Stimulated activated CD4-positive, alpha-beta T cell treated with anti-CD3 and anti-CD28 coated beads, Interleukin-2, amount 100 ng/mL, for 48 hours (primary cell): ENCODE measurements at places on chromosomes 2 and 18.

DNA sequence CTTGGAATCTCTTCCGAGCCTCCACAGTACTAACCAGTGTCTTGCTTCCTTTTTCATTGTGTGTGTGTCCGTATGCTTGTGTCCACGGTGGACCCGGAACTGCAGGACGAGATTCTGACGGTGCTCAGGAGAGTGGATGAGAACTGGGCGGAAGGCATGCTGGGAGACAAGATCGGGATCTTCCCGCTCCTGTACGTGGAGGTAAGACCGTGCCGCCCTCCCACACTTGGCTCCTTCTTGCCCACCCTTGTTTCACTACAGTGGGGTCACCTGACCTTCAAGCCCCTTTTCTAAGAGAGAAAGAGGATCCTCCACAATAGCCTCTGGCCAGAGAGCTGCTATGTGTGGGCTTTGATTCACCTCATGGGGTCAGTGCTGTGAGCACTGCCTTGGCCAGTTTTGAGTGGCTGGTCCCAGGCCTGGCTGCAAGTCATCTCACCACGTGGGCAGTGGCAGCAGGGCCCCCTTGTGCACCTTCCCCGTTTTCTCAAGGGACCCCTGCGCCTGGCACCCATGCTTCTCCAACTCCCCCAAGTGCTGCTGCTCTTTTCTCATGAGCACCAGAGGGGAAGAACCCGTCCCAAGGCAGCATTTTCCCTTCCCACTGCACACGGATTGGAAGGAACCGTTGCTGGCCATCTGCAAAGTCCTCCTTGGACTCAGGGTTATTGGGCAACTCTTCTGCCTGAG is 242.1 kb downstream of the SEPTIN10 start:
- DNase-seq = no peak

- no peak for DNase-seq
Measured at GRCh38 chr2:45932278-45932975, 281.0 kb downstream of the PRKCE start.

DNA sequence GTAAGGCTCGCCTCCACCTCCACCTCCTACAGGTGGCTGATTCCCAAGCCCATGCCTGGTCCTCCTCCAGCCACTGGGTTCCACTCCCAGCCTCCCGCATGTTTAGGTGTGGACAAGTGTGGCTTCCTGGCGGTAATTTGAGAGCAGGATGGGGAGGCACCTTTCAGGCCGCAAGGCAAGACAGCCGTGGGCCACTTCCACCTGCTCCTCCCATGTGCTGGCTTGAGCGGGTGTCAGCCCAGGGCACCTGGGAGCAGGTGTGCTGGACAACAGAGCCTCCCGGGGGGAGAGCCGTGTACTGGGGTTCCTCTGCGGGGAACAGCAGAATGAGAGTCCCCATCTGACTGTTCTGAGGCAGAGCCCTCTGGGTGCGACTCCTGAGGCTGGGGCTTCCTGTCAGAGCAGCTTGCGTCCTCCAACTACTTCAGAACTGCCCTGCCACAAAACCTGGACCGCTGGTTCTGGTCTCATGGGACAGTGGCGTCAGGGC is 83.9 kb downstream of the TPO start:
- DNase-seq = no peak

GRCh38 chr2:75728614-75729419 is 18.1 kb upstream of the GCFC2 start:
- DNase-seq = no peak

- DNase-seq = no peak
Measured at GRCh38 chr2:20091305-20091991, 40.0 kb upstream of the LAPTM4A start.
